ENCODE measurements at places on chromosomes 2 and 18.
A peak's percentile ranks its signal among the peaks of the same experiment; 100 is the strongest.

DNA sequence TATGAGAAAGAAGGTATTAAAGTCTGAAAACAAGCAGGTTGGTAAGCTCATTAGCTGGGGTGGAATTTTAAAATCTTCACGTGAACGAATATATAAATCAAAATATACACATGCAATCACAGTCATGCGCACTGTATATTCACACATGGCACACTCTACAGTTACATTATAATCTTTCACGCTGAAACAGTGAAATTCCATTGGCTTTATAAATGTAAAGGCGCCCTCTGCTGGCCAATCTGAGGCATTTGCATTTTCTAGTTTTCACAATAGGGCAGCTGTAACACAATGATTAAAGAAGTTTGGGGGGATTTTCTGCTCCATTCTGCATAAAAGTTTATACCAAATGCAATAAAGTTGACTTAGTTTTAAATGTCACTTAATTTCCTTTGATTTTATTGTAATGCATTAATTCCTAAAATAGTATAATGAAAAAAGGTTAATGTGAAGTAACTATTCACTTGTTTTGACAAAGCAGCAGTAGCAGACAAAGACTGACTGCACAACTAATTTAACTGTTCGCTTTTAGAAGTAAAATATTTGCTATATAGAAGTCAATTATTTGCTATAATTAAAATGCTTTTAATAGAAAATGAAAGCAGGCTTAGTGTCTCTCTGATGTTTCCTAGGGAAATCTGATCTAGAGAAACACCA lies 17.2 kb downstream of the IFIH1 start:
- peak; percentile 18 for DNase-seq

DNA sequence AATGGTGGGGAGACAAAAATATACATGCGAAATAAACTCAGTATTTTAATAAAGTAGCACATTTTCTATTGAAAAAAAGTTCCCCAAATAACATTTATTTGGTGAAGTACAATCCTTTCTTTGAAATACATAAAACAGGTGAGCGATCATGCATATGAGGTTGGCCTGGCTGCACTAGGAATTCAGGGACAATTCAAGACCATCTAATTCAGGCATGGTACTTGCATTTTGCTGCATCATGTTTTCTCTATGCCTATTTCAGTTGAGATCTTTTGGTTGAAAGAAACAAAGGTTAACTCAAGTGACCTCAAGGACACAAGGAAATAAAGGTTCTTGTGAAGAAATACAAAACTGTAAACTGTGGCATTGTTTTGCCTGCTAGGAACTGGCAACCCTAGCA lies 19.8 kb upstream of the TAF4B start:
- DNase-seq = no peak

- DNase-seq = no peak
Observed at GRCh38 chr18:78525366-78526111, 454.1 kb upstream of the SALL3 start.

DNA sequence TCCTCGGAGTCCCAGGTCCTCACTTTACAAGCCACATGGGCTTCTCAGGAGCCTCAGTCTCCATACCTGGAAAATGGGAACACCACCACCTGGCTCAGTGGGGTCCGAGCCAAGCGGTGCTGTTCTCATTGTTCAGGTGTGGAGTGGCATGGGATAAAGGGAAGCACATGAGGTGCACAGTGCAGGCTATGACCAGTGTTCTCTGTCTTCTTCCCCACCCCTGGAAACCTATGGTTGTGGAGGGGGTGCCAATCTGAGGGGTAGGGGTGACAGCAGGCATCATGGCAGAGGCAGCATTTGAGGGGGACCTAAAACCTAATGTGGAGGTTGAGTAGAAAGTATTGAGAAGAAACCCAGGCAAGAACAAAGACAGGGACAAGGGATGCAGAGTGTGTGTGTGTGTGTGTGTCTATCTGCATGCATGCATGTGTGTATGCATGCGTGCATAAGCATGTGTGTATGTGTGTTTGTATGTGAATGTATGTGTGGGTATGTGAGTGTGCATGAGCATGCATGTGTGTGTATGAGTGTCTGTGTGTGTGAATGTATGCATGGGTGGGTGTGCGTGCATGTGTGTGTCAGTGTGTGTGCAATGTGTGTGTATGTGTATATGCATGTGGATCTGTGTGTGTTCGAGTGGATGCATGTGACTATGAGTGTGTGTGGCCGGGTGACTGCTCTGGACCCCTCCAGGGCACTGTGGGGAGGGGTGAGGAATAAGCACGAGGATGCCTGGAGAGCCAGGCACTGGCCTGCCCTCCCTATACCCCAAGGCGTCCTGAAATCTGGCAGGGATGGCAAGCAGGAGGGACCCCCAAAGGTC lies 4.0 kb downstream of the KIF1A start:
- no peak for DNase-seq

GRCh38 chr2:38113051-38113450 lies 37.1 kb upstream of the CYP1B1 start:
- no peak for DNase-seq

DNA sequence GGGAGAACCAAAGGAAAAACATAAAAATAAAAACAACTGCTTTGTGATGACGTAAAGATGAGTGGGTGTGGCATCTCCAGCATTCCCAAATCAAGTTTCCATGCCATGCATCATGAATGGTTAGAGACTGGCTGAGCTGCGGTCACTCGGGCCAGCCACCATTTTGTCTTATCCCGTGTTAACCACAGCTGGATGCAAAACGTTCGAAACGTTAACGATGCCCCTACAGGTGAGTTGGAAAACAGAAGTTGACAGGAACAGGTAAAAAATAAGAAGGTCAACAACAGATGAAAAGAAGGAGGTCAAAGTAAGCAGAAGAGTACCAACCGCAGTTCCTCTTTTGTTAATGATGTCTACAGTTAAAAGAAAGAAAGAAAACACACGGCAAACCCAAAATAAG lies 411.1 kb downstream of the NRXN1 start:
- no peak for DNase-seq

DNA sequence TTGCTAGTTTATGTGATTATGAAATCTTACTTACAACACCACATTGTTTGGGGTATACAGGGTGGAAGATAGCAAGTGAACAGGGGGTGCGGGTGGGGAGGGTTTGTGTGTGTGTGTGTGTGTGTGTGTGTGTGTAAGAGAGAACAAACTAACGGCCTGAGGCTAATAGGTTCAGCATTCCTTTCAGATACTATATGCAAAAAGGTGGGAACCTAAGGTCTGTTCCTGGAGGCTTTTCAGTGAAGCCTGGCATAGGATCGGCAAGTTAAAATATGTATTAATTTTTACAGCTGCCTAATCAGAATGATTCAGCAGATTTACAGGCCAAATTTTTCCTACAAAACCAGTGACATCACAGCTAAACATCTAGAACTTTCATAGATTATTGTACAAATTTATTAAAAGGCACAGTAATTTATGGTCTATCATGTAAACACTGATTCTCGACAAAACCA lies 7.6 kb upstream of the SPDYA start:
- no peak for DNase-seq

GRCh38 chr2:215769246-215769645 lies 244.1 kb downstream of the MREG start:
- DNase-seq = no peak

- no peak for DNase-seq
Observed at GRCh38 chr2:52844701-52845423, 922.7 kb upstream of the CHAC2 start.

DNA sequence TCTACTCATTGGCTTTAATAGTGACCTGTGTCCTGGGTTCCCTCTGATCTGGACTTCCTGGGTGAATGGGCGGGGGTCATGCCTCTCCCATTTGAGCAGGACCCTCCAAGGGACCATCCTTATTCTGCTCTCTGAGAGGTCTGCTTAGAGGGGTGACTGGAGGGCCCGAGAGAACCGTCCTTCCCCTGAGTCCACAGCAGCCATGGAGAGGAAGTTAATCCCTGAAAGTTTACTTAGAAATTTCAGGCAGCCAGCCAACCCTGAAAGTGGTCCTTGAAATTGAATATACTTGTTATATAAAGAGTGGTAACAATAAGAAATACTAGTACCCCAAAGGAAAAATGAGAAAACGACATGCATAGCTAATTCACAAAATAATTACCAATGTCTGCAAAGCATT lies 226.1 kb downstream of the DYSF start:
- no peak for DNase-seq

- no peak for DNase-seq
Observed at GRCh38 chr18:63192885-63193349, 126.7 kb downstream of the BCL2 start.

DNA sequence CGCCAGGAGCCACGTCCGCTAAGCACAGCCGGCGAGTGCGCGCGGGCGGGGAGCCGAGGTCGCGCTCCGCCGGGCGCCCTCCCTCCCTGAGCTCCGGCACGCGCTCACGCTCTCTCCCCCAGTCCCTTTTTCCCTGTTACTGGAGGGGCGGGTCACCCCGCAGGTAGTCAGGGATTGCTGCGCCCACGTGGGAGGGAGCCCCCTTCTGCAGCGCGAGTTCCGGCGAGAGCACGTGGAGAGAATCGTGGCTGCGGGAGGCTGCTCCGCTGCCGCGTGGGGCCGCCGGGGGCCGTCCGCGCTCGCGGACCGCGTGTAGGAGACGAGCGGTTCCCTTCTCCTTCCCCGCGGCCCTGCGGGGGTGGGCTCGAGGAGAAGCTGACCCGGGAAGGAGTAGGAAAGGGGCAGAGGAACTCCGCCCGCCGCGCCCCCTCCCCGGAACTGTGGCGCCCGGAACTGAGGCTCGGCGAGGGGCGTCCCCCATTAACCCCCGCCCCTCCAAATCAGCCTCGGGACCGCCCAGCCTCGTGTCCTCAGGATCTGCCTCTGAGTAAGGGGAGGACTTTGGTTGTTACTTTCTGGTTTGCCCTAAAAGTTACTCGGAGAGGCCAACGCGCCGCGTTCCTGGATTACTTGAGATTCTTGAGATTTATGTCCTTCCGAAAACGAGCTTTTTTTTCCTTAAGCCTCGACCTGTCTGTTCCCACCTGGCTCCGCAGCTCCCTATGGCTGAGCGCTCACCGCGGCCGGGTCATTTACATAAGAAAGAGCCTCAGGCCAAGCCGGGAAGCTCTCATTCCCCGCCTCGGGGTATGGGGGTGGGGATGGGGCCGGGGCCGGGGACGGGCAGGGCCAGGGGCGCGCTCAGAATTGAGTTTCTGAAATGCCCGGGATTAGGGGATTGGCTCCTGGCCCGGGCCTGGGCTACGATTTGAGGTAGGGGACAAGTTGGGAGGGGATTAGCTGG lies 1.1 kb downstream of the HK2 start:
- DNase-seq = no peak

DNA sequence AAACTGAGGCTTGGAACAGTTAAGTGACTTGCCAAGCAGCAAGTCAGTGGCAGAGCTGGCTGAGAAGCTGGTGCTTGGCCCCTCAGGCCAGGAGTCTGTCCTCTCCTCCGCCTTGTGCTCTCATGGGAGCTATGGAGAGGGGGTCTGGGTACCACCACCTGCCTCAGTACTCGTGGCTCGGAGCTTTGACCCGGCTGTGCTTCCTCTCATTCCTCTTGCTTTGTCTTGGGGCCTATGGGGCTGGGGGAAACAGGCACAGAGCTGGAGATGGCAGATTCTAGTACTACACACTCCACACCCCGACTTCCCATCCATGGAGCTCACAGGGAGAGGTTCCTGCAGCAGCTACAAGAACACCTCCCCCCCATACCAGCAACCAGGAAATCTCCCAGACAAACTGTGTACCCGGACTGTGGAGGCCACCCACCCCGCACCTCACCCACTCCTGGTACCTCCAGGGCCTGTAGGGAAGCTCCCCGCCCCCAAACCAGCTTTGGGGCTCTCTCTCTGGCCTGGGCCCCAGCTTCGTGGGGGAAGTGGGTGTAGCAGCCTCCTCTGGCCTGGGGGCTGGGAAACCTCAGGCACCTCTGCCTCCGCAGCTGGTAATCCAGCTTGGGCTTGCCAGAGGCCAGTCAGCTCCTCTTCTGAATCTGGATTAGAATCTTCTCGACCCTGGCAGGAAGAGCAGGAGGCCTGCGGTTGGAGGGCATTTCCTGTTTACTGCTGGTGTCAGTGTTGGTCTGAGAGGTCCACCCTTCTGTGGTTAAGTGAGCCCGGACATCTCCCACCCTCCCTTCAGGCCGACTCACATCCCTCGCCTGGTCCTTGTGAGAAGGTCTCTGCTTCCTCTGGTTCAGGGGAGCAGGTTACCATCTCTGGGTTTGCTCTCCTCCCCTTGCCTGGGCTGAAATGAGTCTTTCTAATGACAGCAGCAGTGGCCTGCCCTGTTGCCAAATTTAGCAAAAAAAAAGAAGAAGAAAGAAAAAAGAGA lies 22.3 kb upstream of the RHOB start:
- no peak for DNase-seq

Data from NCI-H1436 treated with DMSO at 0.1 percent for 48 hours (cell line).